Nucleus accumbens (tissue), 56 donors: ENCODE measurements at places on chromosomes 3 and 15.

DNA sequence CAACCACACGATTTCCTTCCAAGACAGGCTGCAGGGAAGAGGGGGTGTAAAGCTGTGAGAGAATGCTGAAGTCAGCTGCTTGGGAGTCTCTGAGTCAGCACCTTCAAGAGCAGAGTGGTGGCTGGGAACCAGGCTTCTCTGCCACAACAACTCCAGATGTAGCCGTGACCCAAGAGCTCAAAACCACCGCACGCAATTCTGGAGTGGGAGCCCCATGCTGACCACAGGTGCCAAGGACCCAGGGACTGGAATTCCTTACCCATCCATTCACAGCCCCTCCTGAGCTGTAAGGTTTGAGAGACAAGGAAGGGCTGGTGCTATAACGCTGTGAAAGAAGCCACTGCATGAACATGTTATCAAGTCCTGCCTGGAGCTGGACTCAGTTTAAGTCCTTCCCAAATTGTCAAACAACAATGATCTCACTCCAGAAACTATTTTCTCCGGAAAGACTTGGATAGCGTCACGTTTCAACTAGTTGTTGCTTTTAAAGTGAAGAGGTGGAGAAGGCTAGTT lies 61.4 kb downstream of the UMPS start:
- peak; percentile 28 for DNase-seq

DNA sequence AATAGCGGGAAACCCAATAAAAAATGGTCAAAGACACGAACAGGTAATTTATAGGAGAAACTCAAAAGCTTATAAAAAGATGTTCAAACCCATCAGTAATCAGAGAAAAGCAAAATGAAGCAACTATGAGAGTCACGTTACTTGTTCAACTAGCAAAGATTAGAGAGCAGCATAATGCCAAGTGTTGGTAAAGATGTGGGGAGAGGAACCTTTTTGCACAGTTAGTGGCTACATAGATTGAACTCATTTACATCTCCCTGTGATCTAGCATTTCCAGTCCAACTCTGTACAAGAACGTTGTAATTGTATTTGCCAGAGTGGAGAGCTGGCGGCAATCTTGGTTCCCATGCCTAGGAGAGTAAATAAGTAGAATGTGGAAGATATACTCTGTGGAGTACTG lies 15.2 kb downstream of the CCR1 start:
- no peak for DNase-seq

DNA sequence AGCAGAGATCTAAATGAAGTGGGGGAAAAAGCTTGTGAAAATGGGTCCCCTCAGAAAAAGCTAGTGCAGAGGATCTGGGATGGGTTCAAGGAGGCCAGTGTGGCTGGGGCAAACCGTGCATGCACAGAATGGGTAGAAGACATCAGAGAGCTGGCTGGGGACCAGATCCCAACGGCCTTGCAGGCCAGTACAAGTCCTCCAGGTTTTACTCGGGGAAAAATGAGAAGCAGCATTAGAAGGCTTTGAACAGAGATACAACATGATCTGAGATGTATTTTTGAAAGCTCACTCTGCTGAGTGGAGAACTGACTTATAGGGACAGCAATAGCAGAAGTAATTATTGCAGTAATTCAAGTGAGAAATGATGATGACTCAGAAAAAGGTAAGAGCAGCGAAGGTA lies 114.5 kb downstream of the HERC1 start:
- no peak for DNase-seq

DNA sequence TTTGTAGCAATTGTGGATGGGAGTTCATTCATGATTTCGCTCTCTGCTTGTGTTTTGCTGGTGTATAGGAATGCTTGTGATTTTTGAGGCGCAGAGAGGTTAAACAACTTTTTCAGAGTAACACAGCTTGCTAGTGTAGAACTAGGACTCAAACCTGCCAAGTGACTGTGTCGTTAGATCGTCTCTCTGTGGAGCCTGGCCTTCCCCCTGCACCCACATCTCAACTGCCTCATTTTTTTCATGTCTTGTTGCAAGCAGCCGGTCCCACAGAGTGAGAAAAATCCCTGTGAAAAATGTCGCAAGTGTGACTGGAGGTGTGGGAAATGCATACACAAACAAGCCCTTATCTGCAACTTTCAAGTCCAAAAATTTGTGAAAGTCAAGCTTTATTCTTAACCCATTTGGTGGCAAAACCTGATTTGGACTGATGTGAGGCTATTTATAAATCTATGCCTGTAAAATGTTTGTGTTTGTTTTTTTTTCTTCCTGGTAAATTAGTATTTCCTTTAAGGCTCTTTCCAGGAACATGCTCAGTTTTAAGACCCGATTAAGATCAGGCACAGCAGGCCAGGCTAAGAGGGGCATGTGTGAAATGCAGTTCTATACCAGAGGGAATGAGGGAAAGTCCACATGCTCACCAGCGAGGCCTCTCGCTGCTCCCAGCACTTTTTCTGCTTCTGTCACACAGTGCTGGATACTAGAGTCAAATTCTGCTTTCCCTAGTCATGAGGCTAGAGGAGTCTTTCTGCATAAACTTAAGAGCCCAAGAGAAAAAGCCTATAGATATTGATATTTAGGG lies 25.8 kb downstream of the ST6GAL1 start:
- no peak for DNase-seq

DNA sequence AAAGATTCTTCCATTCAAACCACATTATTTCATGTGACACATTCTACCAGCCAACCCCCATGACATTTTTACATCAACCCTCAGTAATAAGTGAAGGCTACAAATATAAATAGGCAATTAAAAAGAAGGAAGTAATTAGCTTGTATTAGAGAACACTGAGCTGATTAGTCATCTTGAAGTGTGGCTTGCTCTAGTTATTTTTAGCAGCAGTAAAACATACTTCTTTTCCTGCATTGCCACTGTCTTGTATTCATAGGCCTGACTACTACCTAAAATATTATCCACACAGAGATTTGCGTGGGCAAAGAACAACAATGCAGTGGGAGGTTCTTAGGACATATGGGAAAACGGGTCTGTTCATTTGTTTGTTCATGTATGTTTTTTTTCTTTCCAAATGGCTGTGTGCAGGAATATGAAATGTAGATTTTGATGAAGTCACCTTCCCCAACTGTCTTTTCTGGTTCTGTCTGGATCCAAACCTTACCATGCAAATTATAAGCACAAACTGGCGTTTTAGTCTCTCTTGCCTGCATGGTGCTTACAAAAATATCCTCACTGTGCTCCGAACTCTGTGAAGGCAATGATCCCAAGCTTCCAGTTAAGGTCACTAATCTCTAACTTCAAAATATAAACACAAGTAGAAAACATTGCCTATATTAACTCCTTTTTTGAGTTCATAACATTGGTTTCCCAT lies 31.5 kb upstream of the TM4SF4 start:
- no peak for DNase-seq

DNA sequence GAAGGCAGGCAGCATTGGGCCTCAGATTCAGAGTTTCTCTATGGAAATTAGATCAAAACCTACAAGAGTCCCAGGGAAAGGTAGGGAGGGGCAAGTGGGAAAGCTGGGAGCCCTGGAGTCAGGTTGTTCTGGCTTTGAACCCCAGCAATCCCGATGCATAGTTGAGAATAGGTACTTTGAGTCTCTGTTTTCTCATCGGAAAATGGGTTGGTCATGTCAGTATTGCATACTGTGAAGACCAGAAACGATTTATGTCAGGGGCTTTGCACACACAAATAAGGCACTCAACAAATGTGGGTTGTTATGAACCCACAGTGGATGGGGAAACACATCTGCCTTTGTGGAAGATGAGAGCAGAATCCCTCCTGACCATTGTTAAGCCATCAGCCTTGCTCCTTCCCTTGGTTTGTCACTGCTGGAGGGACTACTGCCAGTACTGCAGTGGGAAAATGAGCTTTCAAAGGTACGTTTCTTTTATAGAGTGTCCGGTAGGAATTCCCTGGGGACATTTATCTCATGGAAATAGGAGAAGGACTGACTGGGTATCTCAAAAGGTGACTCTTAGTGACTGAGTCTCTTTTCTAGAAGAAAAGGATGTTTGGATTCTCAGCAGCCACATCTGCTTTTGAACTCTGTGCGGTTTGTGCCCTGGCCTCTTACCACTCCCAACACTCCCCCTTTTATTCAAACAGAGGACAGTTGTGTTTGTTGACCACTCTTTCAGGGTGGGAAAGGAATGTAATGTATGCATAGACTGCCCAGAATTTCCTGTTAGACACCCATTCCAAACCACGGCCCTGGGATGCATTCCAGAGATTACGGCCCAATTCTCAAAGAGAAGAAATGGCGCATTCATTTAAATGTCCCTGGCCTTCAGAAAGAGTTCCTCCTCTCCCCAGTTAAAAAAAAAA lies 54.6 kb upstream of the VILL start:
- no peak for DNase-seq

DNA sequence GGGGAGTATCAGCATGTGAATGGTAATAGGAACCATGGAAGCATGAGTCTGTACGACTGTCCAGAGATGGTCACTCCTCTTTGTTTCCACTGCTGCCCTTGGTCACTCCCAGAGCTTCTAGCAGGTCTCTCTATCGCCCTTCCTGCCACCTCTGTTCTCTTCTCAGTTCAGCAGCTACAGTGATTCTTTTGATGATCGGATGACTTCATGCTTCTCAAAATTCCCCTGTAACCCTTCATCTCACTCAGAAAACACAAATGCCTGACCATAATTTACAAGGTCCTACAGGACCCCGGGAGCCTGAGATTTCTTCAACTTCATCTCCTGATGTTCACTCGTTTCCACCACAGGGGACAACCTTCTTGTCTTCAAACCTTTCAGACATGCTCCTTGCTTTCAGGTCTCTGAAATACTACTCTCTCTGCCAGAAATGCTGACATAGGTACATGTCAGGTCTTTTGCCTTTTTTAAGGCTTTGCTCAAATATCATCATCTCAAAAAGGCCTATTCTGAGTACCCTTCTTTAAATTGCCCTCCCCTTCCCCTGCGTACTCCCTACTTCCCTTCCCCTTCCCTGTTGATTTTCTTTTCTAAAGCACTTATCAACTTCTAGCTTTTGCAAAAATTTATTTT lies 42.1 kb upstream of the BHLHE40 start:
- DNase-seq: no peak

GRCh38 chr3:168847291-168847883 lies 751.7 kb upstream of the GOLIM4 start:
- DNase-seq: no peak

- DNase-seq: peak; percentile 17
Measured at GRCh38 chr3:30751610-30752299, 142.7 kb downstream of the GADL1 start.

DNA sequence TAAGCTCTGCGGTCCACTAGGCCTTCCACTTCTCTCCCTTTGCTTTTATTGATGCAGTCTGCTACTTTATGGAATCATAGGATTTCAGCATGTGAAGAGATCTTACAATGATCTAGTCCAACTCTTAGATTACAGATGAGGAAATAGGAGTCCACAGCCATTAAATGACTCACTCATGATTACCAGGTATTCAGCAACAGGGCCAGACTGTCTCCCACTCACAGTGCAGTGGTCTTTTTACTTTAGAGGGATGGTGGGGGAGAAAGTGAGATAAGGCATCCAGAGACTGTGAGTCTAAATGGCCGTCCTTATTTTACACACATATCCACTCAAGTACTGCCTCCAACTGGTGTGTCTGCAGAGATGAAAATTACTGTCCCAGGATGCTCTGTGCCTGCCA lies 88.5 kb upstream of the SKOR1 start:
- no peak for DNase-seq

DNA sequence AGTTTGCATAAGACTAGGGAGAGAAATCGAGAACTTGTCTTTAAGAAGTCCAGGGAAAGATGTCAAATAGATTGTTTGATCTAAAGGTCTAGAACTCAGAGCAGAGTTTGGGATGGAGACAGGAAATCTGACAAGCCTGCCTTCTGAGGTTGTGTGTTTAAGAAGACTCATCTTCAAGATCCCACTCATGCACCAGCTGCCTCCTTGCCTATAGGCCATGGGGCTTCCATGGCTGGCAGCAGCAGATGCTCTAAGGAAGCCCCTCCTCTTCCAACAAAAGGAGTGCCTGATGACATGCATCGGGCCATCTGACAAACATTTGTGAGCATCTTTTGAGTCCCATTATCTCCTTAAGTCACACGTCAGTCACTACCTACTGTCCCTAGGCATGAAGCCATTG lies 47.4 kb downstream of the WNT5A start:
- no peak for DNase-seq

DNA sequence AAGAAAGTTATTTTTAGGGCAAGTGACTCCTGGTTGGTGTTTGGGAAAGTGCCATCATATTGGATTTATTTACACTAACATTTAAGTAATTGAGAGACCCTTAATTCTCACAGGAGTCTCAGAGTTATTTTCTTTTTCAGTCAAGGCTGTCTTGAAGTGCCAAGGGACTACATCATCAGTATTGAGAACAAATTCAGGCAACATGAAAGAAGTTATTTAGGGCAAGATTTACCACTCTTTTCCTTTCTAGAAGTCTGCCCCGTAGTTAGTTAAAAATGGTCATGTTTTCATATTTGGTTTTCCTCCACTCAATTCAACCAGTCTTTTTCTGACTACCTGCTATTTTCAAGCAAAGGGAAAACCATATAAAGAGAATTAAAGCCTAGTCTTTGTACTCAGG lies 6.1 kb downstream of the B4GALT4 start:
- no peak for DNase-seq

- DNase-seq: no peak
Measured at GRCh38 chr3:81437683-81438082, 323.8 kb downstream of the GBE1 start.

DNA sequence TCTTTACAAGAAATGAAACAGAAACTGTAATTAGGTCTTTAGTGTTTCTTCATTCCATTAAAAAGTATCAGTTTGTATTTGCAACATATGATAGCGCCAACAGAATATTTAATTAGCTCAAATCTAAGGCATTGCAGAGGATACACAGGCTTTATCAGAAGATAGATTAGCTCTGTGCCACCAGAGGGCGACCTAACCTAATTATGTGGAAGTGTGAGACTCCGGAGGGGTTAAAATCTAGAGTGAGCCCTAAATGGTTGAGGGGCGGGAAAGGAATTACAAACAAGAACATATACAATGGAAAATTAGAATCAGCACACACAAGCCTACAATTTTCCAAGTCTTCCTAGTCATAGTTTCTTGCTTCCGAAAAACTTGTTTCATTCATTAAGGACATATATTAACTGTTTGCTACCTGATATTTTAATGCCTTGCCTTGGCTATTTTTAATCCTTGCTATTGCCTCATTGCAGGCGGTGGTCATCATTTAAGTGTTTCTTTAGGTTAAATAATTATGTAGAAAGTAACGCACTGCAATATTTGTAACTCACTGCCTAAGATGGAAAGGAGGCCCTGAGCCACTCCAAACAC lies 18.0 kb upstream of the RYR3 start:
- DNase-seq: peak; percentile 14

GRCh38 chr3:133663569-133664313 lies 2.0 kb upstream of the TOPBP1 start:
- peak; percentile 20 for DNase-seq

- peak; percentile 68 for DNase-seq
Measured at GRCh38 chr3:134796281-134797056, 1.4 kb downstream of the EPHB1 start.

- no peak for DNase-seq
Measured at GRCh38 chr3:73618461-73618860, 6.3 kb downstream of the PDZRN3 start.

DNA sequence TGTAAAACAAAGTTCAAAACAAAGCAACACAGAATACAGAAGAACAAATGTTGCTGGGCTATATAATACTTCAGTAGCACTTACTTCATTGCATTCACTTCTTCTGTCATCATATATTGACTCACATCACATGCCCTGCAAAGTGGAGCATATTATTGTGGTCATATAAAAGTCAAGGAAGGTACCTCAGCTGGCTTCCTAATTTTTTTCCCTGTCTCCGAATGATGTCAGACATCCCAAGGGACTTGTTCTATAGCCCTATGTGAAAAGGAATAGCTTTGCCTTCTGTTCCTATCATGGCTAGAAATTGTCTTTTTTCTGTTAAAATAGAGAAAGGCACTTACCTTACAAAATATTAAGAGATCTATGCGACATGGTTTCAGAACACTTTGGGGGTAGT lies 109.4 kb downstream of the LRTM1 start:
- no peak for DNase-seq
